ENCODE measurements at places on chromosomes 13 and 19.

- DNase-seq: no peak
Measured at GRCh38 chr19:15656467-15656866, 15.8 kb downstream of the CYP4F3 start.

DNA sequence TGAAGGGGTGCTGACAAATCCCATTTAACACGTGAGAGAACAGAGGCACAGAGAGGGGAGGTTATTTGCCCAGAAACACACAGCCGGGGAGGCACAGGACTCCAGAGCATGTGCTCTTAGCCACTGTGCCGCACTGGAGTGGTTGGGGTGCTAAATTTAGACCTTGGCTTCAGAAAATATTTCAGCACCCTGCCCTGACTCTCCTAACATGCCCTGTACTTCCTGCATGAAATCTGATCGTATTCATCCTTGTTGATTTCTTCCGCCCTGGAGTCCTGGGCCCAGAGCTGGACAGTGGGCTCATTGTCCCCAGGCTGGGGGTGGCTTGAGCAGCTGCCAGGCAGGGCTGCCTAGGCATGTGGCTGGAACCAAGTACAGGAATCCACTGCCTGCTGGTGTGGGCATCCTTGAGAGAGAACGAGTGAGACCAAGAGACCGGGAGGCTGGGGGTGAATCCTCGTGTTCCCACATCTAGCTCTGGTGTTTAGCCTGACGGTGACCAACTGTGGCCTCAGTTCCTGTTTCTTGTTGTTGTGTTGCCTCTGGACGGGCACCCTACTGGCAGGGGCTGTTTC, 5.3 kb downstream of the SLC27A1 start:
- no peak for DNase-seq

DNA sequence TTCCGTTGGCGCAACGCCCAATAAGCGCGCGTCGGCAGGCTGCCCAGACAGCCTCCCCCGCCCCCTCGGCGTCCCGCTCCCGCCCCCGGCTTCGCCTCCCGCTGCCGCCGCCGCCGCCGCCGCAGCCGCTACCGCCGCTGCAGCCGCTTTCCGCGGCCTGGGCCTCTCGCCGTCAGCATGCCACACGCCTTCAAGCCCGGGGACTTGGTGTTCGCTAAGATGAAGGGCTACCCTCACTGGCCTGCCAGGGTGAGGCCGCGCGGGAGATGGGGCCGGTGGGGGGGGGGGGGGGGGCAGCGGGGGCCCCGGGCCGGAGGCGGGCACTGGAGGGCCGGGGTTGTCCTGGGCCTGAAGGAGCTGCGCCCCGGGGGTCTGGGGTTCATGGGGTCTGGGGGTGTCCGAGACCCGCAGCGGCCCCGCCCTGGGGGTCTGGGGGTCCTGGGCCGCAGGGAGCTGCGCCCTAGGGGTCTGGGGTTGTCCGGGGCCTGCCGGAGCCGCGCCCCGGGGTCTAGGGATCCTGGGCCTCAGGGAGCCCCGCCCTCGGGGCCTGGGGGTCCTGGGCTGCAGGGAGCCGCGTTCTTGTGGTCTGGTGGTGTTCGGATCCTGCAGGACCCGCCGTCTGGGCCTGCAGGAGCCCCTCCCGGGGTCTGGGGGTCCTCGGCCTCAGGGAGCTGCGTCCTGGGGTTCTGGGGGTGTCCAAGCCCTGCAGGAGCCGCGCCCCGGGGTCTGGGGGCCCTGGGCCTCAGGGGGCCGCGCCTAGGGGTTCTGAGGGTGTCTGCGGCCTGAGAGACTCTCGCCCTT, at the start of gene HDGFL2:
HDGFL2 (plus strand) TSS at position 124 of the 801 bp plus-strand sequence; CDS start at position 178, 54 bp downstream.
- DNase-seq: no peak

DNA sequence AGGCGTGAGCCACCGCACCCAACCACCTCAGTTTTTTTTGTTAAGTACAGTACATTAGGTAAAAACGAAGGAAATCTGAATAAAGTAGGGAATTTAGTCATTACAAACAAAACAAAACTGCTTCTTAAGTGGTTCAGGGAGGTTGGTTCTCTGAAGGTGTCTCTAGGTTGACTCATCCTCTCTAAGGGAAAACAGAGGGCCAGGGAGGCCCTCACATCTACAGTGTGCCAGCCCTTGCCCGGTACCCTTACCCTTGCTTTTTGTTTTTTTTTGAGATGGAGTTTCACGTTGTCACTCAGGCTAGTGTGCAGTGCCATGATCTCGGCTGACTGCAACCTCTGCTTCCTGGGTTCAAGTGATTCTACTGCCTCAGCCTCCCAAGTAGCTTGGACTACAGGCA, 17.2 kb upstream of the JUND start:
- DNase-seq: no peak

- no peak for DNase-seq
Measured at GRCh38 chr13:49292742-49293486, 45.2 kb downstream of the CDADC1 start.

DNA sequence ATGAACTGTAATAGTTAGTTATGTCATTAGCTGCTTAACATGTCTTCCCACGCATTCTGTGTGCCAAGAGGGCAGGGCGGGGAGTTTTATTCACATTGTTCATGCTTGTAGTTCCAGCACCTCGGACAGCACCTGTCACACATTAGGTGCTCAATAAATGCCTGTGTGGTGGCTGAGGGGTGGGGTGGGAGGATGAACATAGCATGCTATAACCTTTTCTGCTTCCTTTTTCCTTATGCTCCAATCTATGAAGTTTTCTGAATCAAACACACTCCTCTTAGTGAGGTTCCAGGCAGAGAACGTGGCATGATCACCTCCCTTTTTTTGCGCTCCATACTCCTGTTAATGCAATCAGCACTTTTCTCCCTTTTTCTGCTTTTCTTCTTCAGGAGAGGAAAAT, 15.8 kb upstream of the PTPRS start:
- DNase-seq: no peak

GRCh38 chr13:73497430-73497829, 438.6 kb downstream of the KLF5 start:
- DNase-seq: no peak

- no peak for DNase-seq
Measured at GRCh38 chr13:68784275-68784674, 1323.4 kb upstream of the ATXN8OS start.

DNA sequence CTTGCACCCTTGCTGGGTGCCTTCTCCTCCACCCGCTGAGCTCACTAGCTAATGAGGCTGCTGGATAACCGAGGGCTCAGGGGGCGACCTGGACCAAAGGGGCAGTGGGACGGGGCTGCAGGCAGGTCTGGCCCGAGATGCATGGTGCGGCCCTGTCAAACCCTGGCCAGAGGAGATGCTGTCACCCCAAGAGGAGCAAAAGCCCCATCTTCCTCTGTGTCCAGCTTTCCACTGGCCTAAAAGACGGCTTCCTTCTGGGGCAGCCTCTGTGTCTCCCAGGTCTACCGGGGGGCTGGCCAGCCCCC, 261.8 kb downstream of the TBC1D4 start:
- no peak for DNase-seq

DNA sequence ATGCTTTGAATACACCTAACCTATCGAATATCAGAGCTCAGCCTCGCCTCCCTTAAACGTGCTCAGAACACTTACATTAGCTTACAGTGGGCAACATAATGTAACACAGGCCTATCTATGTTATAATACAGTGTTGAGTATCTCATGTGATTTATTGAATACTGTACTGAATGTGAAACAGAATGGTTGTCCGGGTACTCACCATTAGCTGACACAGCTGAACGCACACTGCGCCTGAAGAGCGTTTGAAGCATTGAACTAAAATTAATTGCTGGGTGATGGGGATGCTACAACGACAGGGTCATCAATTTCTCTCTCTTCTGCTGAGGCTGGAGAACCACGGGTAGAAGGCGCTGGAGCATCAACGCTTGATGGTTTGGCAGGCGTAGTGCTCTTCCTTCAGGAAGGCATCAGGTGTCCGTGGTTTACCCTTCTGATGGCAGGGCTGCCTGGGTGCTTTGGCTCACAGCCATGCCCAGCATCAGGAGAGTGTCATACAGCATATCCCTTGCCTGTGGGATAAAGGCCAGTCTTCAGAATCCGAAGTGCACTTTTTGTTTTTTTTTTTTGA, 46.9 kb upstream of the UBE2L5 start:
- no peak for DNase-seq

DNA sequence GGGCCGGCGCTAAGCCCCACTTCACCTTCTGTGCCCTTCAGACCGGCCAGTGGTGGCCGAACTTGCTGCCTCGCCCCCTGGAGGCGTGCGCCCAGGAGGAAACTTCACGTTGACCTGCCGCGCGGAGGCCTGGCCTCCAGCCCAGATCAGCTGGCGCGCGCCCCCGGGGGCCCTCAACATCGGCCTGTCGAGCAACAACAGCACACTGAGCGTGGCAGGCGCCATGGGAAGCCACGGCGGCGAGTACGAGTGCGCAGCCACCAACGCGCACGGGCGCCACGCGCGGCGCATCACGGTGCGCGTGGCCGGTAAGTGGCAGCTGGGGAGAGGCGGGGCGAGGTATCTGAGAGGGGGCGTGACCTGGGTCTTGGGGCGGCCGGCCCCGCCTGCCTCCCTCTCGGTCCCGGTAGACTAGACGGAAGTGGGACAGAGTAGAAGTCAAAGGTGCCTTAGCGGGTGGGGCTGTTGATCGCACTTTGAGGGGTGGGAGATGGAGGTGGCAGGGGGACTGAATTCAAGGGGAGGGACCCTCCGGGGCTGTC, 5.6 kb downstream of the ICAM5 start:
- peak; percentile 48 for DNase-seq

DNA sequence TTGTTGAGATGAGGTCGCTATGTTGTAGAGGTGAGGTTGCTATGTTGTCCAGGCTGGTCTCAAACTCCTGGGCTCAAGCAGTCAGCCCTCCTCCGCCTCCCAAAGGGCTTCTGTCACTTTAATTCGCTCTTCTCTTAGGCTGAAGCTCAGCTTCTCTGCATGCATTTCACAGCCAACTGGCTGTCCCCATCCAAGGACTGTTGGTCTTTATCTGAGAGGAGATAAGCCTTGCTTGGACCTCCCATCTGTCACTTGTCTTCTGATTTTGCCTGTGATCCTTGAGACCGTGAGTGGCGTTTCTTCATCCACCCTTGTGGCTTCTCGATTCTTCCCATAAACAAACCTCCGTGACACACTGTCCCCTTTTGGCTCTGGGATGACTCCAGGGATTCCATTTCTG, 24.4 kb downstream of the CERS1 start:
- no peak for DNase-seq

DNA sequence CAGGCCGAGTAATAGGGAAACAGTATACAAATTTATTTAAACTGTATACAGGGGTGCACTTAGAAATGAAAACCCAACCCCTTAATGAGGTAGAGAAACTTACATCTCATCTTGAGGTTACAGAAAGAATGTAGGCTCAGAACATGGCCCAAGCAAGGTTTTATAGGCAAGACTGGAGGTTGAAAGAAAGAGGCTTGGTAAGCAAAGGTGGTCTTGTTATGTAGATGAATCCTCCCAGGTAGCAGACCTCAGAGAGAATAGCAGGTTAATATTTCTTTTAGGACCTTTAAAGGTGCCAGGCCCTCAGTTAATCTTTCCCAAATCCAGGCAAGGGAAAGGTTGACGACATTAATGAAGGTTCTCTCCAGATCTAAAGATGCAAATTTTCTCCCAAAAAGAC, 1466.8 kb upstream of the PRR20A start:
- DNase-seq: no peak

DNA sequence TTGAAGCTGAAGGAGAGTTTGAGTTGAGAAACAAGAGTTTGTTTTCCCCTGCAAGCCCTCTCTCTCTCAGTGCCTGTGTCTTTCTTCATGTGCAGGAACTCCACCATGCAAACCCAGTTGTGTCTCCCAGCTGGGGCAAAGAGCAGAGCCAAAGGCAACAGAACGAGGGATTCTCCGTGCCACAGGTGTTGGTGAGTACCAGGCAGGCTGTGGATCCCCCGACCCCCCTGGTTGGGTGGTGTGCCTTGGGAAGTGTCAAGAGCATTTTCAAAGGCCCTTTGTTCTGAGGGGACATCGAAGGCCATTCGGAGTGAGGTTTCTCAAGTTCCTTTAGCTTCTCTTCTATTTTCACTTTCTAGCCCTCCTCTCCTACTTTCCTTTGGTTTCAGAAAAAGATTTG, 5.6 kb downstream of the ZNF333 start:
- no peak for DNase-seq

DNA sequence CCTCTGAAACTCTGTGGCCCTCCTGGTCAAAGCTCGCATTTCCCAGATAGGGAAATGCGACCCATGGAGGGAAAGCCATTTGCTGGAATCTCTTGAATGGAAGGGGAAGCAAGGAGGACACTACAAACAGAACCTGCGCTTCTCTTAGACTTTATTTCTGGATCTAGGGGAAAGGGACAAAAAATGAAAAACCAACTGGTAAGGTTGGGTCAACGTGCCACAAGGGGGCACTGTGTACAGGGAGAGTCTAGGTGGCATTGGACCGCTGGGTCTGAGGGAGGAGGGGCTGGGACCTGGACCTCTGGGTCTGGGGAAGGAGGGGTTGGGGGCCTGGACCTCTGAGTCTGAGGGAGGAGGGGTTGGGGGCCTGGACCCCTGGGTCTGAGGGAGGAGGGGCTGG, 5.0 kb downstream of the KLK4 start:
- DNase-seq: no peak

- no peak for DNase-seq
Measured at GRCh38 chr13:47407808-47408207, 511.0 kb upstream of the HTR2A start.

GRCh38 chr13:45928843-45929242, 77.3 kb upstream of the SIAH3 start:
- DNase-seq: no peak

GRCh38 chr13:106942563-106942962, 374.6 kb upstream of the ARGLU1 start:
- DNase-seq: no peak

GRCh38 chr19:39212375-39212742, 8.3 kb upstream of the SYCN start:
- peak; percentile 35 for DNase-seq

DNA sequence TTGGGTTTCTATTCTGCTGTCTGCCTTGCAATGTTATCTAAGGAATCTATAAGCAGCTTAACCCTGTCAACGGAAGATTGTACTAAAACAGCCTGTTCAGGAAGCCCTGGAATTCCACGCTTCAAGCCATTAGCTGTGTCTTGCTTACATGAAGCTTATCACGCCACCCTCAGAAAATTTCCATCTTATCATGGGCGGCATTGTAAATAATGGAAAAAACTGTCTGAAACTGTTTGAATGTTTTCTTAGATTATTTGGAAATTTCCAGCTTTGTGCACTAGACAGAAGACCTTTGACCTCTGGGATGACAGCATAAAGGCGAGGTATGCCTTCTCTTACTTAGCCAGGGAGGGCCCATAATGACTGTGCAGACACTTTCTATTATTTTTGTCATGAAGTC, 319.7 kb downstream of the KCNRG start:
- no peak for DNase-seq

GRCh38 chr13:99757756-99758459, 213.7 kb downstream of the ZIC5 start:
- DNase-seq: no peak

GRCh38 chr19:58563034-58563573, 4.7 kb upstream of the UBE2M start:
- DNase-seq: no peak

GRCh38 chr13:84844473-84844872, 954.7 kb downstream of the SLITRK6 start:
- DNase-seq: no peak

All from activated CD8-positive, alpha-beta memory T cell treated with anti-CD3 and anti-CD28 coated beads for 1 hour (primary cell).